ENCODE measurements at places on chromosomes 7 and 10. TPM values are rescaled to one million over a fixed set of nuclear protein-coding genes. Genes with fewer than 3 reads are reported as not detected.

DNA sequence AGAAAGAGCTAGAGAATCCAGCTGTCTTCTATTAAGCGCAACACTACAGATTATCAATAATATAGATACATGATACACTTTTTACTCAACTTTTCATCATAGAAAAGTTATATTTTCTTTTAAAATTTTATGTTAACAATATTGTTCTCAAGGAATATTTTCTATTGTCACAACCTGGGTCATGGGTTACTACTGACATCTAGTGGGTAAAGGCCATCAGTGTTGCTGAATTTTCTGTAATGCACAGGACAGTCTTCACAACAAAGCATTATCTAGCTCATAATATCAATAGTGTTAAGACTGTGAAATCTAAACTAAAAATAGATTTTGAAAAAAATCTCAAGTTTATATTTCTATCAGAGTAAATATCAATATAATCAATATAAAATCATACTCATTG is 209.8 kb downstream of the ZNF33B start:
- no peaks in the 10 kb centered on the region for H3K4me1 ChIP-seq
- H3K27ac ChIP-seq: no peak overlapping the region
- no peaks in the 10 kb centered on the region for H3K27me3 ChIP-seq
- DNase-seq: no peak
- no peaks in the 10 kb centered on the region for H3K36me3 ChIP-seq

DNA sequence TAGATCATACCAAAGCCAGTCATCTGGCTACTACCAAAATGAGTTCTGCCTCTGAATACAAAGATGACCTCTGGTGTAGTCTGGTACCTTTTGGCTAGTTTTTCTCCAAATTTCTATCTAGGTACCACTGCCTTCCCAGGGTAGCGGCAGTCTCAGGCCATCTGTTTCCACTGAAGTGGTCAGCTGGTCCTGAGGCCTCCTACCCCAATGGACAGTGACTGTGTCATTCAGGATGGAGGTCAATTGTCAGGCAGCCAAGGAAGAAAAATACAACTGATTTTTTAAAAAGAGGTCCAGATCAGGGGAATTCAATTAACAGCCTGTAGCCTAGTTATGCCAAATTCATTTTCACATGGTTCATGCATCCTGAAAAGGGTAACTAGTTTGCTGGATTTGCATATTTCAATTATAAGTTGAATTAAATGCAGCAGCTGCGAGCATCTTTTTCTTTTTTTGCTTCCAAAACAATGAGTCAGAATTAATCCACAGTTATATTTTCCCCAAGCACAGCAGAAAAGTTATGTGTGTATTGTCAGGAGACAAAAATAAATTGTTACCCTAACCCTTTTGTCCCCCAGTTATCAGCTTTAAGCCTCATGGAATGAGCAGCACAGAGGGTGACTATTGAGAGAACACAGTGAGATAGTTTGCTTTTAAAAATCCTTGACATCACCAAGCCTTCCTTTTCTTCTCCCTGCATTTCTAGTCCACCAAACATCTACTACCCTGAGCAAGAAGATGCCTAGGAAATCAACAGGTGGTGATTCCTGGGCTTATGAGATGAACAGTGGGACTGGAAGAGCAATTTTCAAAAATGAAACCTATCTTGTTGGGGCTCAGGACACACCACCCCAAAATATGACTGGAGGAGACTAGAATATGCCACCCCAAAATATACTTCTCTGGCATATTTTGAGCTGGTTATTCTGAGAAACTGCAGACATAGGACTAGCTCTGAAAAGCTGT is 27.7 kb downstream of the BCCIP start:
- peaks cover 8% of the 10 kb centered on the region for H3K36me3 ChIP-seq
- peak overlapping the region; percentile 43 for H3K27ac ChIP-seq

The TAF3 gene
- total RNA-seq: 24.4 TPM

The PDE6C gene
- total RNA-seq: not detected

The COL17A1 gene
- total RNA-seq: not detected

The KIF11 gene
- 0.96 TPM for total RNA-seq

The PARG gene
- 47.3 TPM for total RNA-seq

The OR9A2 gene
- total RNA-seq: not detected

The TMED4 gene
- total RNA-seq: 110 TPM
